PC-3 (cell line): ENCODE measurements at places on chromosomes 12 and 14. TPM values are rescaled to one million over a fixed set of nuclear protein-coding genes. Genes with fewer than 3 reads are reported as not detected.

DNA sequence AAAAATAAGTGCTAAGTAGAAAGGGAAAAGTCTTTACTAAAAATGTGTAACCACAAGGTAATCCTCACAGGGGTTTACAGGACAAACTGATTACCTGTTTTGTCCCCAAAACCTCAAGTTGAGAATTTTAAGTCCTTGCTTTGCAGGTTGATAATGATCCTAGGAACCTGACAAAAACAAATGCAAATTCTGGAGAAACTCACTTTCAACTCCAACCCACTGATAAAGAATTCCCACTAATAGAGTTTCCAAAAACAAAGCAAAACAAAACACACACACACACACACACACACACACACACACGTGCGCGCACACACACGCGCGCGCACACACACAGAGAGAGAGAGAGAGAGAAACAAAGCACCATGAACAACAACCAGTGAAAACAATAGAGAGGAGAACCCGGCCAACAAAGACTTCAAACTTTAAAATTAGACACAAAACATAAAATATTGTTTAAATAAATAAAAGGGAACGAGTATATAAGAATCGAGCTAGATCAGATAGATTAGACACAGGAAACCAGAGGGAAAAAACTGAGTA lies 187.0 kb upstream of the FOXN3 start:
- DNase-seq = no peak

DNA sequence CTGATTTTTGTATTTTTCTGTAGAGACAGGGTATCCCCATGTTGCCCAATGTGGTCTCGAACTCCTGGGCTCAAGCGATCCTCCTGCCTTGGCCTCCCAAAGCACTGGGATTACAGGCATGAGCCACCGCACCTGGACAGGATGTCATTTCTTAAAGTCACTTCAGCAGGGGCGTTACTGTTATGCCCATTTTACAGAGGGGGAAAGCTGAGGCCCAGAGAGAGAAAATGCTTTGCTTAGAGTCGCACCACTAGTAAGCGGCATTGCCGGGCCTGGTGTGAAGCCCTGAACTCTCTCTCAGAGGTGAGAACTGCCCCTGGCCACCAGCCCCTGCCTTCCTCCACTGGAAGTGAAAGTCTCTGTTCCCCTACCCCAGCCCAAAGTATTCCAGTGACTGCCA lies 207.0 kb downstream of the PHETA1 start:
- DNase-seq = no peak

DNA sequence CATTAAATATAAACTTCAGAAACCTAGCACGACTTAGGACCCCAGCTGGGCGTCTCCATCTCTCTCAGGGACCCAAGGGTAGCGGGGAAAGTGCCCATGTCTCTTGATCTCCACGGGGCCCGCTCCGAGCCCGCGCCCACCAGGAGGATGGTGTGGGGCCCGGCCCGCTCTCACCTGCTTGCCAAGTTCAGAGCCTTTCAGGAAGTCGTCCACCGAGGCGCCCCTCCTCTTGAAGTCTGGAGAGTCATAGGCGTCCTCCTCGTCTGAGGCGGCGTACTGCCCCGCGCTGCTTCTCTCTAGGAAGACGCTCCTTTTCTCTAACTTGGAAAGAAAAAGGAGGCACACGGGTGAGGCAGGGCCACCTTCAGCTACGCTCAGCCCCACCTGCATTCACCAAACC lies 96.9 kb downstream of the PIWIL1 start:
- DNase-seq = no peak

DNA sequence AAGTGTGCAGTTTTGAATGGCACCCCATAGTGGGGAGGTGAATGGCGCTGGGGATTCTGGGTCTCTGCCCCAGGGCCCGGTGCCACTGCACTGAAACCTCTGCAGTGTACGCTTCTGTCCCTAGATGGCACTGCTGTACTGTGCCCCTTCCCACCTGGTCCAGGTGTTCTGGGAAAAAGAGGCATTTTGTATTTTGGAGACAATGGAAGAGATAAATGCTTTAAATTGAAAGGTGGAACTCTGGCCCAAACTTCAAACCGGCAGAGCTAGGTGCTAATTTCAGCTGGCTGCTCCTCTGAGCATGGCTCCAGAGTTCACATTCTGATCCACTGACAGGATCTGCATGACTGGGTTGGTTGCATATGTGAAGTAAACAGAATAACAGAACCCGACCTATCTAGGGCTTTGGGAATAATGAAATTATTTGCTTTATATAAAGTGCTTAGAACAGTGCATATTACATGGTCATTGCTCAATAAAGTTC lies 52.2 kb downstream of the KRT80 start:
- DNase-seq = peak; percentile 90

Gene TMPRSS12
- not detected in 2 replicates for total RNA-seq

Gene NPFF
- total RNA-seq = not detected in 2 replicates
